ENCODE measurements at places on chromosomes 3 and 15.

DNA sequence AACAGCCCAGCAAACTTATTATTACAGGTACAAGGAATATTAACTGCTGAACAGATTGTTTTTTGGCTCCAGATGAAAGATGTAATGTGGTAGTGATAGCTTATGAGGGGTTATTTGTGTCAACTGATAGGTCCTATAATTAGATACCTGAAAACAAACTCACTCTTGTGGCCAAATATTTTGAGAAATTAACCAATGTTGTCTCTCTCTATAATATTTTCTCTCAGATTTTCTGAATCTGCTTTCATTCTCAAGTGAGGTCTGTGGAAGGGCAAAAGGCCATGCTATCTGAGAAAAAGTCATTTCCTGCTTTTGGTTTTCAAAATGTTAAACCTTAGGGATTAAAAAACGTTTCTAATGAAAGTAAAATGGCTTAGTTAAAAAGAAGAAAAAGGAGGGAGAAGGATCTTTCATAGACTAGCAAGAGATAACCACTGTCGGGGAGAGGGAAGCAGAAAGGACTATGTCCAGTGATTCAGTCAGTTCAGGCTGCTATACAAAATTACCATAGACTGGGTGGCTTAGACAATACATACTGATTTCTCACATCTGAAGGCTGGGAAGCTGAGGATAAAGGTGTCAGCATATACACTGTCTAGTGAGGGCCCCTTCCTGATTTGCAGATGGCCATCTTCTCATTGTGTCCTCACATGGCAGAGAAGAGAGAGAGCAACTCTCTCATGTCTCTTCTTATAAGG is 277.5 kb upstream of the P2RY1 start:
- no peak for DNase-seq

- no peak for DNase-seq
These were observed 269.5 kb downstream of the SUCLG2 start for GRCh38 chr3:67384760-67385397.

DNA sequence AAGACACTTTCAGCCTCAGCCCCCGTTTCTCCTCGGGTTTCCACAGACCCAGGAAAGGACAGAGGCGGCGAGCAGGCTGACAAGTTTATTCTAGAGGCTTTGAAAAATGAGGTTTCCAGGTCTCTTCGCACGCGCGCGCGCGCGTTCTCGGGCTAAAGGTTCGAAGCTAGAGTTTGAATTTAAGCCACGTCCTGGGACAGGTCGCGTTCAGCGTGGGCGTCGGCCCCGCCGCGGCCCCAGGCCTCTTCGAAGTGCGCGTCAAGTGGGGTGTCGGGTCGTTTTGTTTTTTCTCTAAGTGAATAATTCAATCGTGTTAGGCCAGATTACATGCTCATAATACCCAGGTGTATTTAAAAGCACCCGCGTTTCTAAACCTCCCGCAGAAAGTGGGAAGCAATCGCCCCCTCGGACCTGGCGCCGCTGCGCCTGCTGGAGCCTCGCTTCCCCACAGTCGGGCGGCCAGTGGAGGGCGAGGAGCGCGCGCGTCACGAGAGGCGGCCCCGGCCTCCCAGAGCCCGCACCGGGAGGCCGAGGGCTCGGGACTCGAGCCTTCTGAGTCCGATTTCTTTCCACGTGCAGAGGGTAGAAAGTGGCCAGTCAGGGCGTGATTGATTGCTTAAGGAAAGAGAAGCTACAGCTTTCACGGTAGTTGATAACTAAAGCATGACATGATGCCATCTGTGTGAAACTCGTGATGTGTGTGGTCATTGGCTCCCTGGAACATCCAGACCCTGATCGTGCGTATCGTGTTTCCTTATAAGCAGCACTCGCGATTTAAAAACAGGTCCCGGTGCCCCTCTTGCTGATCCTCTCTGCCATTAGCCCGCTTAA is 15.8 kb upstream of the SOX2 start:
- DNase-seq = no peak

DNA sequence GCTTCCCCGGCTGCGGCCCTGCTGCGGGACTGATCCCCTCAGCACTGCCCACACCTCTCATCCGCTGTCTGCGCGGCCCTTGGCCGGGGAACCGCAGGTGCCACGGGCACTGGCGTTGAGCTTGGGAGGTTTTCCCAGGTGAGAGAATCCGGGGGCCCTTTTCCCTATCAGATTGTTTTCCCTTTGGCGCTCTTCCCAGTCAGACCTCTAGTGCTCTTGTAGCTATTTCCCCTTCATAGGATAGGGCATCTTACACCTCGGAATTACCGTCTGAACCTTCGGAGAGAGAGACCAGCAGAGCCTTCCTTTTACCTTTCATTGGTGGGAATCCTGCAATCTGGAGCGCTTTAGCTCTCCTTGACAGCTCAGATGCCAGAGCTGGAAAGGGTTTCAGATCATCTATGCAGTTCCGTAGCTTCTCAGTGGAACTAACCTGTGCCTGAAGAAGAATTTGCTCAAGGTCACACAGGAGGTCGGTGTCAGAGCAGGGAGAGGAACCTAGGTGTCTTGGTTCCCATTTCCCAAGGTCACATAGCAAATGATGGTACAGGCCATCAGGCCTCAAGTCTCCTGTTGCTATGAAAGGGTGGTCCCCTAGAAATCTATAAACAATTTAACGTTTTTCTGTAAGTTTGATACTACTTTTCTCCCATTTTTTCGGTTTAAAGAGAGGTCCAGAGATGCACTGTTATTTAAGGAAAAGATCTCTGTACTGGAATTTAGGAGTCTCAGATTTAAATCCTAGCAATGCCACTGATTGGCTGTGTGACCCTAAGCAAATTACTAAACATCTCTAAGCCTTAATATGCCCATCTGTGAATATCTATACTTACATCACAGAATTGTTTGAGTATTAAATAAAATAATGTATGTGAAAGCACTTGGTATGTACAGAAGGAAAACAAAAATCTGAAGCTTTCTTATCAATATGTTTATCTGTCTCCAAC is 916 bp downstream of the IDH3A start:
- DNase-seq = no peak

DNA sequence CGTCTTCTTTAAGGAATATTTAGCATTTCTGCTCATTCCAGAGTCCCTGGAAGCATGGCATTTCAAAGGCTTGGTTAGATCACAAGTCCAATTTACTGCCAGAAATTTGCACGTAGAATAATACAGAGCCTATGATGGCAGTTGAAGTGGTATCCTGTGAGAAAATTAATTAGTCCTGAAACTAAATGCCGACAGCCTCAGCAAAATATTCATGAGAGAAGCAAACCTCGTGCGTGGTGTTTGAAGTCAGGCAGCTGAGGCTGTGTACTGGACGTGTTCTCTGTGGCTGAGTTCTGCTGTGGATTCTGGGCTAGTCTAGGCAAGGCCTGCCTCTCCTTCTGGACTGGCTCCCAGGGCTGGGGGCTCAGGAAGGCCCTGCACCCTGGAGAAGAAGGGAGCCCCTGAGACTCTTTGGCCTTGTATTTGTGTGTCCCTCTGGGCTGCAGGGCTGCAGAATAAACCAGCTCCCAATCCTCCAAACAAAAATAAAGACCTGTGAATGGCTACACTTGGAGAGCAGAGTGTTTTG is 106.6 kb downstream of the APBA2 start:
- no peak for DNase-seq

DNA sequence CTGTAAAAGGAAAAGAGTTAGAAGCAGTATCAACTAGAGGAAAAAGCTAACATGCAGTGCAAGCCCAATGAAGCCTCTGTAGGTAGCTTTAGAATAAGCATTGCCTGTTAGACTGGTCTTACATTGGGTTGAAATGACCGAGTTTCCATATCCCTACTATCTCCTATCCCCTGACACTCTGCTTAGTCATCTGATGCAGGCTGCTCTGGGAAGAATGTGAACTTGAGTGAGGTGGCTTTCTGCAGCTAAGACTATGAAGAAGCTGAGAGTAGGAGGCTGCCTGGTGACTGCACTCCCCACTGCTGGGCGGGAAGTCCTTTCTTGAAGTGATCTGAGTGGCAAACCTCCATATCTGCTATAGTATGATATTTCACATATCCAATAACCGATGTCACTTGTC is 64.7 kb downstream of the OXSM start:
- no peak for DNase-seq
